ENCODE measurements at places on chromosomes 16 and 17. TPM values are rescaled to one million over a fixed set of nuclear protein-coding genes. Genes with fewer than 3 reads are reported as not detected.

Gene CSH1
- total RNA-seq, result not detected

Gene LRRC59
- 109 TPM for total RNA-seq

Gene CYGB
- 2.1 TPM for total RNA-seq

Gene ACSM2A
- total RNA-seq, result not detected

Gene PPP1R27
- not detected for total RNA-seq

Gene ST6GALNAC1
- total RNA-seq, result not detected

All from GM23338 (cell line).